ENCODE measurements at places on chromosomes 7 and 10.

GRCh38 chr10:79927111-79927828 is 21.6 kb downstream of the SFTPD start:
- DNase-seq = no peak

GRCh38 chr7:1369916-1370657 is 89.2 kb downstream of the MICALL2 start:
- no peak for DNase-seq

DNA sequence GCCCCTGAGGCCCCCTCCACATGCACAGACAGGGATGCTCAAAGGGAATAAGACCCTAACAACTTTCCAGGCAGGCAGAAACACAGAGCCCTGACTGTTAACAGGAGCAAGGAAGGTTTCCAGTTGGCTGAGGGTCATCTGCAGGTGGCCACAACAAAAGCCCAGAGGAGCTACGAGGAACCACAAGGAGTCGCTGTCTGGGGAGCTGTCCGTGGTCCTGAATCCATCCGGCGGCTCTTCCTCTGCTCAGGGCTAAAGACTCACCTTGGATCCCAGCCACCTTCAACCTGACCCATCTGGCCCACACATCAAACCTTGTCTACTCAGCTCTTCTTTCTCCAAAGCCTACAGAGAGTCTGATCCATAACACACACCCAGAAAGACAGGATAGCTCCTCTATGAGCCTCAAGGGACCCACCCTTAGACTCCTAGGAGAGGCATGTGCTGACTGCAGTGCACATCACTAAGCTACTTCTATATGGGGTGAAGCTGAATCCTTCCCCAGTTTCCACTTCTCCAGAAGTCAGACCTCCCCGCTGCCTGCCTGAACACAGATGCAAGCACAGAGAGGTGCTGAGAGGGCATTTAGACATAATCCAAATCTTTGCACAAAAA is 104.0 kb downstream of the SLIT1 start:
- peak; percentile 40 for DNase-seq

DNA sequence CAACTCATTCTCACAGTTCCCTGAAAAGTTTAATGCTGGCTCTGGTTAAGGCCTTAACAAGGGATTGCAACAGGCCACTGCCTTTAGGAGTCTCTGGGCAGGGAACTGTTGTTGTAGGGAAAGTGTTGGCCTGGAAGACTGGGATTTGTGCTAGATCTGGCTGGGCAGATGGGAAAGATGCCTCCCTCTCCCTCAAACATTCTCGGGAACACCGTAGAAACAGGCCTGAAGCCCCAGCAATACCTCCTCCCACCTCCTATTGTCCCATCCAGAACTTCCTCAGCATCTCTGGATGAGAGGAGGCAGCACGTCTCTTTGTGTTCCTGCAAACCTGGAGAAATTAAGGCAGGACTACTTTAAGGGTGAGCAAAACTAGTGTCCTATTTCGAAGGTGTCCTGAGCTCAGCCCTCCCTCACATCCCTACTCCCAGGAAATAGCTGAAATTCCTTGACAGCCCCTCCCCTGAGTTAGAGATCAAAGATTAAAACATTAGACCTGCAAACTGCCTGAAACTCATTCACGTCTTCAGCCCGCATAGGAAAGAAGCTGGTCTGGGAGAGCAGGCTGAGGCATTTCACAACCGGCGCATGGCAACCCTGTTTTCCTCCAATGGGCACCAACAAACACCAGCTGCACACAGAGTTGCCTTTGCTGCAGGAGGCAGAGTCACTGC is 10.9 kb upstream of the MAP3K8 start:
- DNase-seq = no peak

DNA sequence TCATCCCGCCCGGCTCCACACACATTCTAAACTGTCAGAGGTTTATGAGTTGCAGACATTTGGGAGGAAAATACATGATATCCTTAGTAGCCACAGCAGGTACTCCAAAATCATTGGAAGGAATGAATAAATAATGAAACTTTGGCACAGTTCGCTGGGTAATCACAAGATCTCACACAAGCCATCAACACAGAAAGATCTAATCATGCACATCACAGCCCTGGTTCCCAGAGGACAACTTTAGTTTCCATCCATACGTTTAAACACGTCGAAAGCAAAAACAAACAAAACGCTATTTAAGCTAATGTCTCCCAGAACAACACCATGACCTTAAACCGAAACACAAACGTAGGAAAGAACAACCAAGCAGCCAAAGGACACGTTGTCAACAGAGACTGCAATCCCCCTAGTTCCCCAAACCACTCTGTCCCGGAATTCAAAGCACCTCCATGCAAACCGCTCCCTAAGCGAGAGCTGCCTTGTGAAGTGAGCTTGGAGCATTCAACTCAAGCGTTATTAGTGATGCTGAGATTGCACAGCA is 12.3 kb downstream of the SVIL start:
- DNase-seq = no peak

DNA sequence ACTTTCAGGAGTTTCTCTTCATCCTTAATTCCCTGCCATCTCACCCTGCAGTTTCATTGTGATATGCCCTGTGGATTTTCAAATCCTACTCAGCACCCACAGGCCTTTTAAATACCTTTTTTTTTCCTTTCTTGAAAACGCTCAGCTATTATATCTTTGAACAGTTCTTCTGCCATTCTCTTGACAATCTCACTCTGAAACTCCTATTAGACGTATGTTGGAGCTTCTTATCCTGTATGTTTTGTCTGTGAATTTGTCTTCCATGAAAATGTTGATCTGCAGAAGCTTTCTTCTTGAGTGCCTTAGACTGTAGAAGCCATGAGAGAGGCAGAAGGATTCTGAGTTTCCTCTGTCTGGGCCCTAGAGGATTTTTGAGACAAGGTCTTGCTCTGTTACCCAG is 18.9 kb upstream of the YAE1 start:
- no peak for DNase-seq

- no peak for DNase-seq
Measured at GRCh38 chr10:86306628-86307278, 59.8 kb downstream of the GRID1 start.

DNA sequence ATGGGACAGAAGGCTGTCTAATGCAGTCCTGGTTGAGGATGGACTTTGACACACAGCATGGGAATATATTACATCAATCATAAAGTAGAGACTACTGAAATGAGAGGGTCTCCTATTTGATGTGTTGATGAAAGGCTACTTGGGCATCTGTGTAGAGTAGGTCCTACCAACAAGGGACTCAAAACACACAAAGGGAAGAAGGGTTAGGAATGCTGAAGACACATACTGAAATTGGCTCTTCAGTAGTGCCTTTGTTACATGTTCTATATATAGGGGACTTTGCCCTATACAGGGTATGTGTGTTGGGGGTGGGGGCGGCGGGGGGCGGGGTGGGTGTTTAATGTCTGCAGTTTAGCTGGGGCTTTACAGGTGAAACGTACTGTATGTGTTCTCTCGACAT is 7.7 kb downstream of the CUL1 start:
- no peak for DNase-seq

DNA sequence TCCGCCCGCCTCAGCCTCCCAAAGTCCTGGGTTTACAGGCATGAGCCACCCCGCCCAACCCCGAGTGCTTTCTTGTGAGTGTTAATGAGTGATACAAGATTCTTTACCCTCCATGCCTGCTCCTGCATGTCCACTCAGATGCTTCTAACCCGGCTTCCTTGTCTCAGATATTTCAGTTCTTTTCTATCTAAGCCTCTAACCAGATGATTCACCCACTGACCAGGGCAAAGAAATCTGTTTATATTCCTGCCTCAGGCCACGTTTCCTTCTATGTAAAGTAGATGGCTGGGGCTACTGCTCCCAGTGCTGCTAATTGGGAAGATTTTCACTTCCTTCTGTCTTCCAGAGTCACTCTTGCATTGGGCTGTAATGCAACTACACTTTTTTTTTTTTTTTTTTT is 395.1 kb upstream of the ANKRD30A start:
- DNase-seq = no peak

GRCh38 chr10:24415455-24416125 is 206.7 kb downstream of the KIAA1217 start:
- DNase-seq = no peak

DNA sequence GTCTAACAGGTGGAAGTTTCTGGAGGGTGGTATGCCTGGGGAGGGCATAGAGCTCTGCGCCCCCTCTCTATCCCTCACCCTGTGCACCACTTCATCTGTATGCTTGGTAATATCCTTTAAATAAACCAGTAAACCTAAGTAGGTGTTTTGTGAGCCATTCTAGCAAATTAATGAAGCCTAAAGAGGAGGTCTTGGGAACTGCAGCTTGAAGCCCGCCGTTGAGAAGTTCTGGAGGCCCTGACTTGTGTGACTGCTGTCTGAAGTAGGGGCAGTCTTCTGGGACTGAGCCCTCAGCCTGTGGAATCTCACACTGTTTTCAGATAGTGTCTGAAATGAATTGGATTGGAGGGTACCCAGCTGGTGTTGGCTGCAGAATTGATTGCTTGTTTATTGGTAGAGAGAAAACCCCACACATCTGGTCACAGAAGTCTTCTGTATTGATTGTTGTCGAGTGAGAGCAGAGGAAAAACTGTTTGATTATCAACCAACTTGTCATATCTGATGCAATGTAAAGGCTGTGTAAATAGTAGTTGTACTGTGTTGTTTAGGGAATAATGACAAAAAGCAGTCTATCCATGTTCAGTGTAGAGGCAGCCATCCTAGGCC is 4.7 kb downstream of the CRCP start:
- no peak for DNase-seq

DNA sequence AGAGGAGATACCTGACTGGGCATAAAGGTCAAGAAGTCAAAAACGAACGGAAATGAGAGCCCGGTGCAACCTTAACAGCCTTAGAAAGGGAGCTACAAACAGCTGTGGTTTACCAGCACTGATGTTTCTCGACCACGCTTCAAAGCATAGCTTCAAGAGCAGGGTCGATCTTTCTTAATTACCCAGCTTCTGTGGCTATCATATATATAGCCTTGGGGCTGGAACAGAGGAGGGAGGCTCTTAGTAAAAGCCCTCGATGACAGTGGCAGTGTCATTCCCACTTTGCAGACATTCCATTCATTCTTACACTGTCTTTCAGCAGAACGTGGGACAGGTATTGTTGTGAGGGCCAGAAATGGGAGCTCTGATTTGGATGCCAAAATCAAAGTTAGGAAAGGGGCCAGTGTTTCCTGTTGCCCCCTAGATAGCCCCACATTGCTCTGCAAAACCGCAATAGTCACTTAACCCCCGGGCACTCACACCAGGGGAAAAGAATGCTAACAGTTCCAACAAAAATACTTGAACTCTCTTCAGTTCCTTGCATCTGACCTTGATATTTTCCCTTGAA is 141.5 kb downstream of the MTPAP start:
- no peak for DNase-seq

DNA sequence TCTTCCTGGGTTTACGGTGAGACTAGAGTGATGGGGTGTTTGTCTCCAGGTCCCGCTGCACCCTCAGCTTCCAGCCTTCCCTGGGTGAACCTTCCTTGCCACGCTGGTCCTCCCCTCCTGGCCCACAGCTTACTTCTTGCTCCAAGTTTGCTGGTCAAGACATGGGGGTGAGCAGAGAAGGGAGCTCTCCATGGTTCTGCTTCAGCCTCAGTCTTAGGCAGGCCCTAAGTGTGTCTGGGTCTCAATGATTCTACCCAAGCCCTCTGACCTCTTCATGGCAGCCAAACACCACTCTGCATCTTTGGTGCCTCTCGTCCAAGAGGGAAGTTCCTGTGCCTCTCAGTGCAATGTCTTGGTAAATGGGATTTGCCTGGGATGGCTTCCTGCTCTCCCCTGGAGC is 356.5 kb upstream of the KLF6 start:
- no peak for DNase-seq

- no peak for DNase-seq
Measured at GRCh38 chr7:1555046-1555812, 776 bp downstream of the TMEM184A start.

- DNase-seq = no peak
Measured at GRCh38 chr10:78688230-78688900, 380.4 kb upstream of the ZMIZ1 start.

- no peak for DNase-seq
Measured at GRCh38 chr10:101224910-101225823, 4.1 kb downstream of the LBX1 start.

All from GM06990 (cell line).